ENCODE measurements at places on chromosomes 1 and 21. TPM values are rescaled to one million over a fixed set of nuclear protein-coding genes. Genes with fewer than 3 reads are reported as not detected.

Gene EGLN1
- total RNA-seq, result 26.8 TPM

Gene STIL
- total RNA-seq, result 12.2 TPM

Gene LRRC3
- total RNA-seq, result not detected

DNA sequence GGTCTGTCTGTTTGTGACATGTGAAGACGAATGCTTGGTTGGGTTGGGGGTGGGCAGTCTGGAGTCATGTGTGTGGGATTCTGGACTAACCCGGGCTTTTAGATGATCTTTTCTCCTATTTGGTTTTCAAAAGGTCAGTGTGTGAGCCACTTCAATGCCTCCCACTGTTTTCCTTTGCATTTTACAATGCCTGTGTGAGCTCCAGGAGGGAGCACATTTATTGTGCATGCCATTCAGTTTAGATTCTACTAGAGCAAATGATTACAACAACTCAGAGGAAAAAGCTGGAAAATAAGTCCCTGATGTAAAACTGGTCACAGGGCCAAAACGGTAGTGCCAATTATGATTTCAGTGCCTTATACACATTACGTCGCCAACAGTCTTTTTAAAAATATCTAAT, 90.9 kb downstream of the LYPLAL1 start:
- H3K27ac ChIP-seq, result no peak overlapping the region
- no peaks in the 10 kb centered on the region for H3K36me3 ChIP-seq
- H3K4me3 ChIP-seq, result no peak overlapping the region
- DNase-seq, result no peak
- H3K4me1 ChIP-seq, result no peaks in the 10 kb centered on the region

GRCh38 chr21:30468900-30469714, 11.1 kb downstream of the KRTAP19-1 start:
- no peaks in the 10 kb centered on the region for H3K36me3 ChIP-seq
- no peaks in the 10 kb centered on the region for H3K4me1 ChIP-seq
- no peak overlapping the region for H3K4me3 ChIP-seq
- H3K27me3 ChIP-seq, result no peaks in the 10 kb centered on the region
- H3K27ac ChIP-seq, result no peak overlapping the region

DNA sequence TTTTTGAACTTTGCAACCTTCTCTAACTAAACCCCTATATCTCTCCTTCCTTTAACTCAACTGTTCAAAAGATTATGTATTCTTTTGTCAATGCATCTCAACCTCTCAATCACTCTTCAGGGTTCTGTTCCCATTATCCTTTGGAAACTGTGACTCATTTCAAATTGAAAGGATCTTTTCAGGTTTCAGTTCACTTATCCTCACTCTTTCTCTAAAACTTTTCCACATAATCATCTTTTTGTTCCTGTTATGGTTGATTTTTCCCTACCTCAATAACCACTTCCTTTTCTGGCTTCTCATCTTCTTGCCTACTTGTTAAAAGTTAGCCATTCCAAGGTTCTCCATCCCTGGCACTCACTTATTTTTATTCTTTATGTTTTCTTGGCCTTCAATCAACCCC, 56.2 kb upstream of the NUF2 start:
- no peaks in the 10 kb centered on the region for H3K27me3 ChIP-seq
- no peak for DNase-seq
- H3K36me3 ChIP-seq, result no peaks in the 10 kb centered on the region
- no peak overlapping the region for H3K27ac ChIP-seq

DNA sequence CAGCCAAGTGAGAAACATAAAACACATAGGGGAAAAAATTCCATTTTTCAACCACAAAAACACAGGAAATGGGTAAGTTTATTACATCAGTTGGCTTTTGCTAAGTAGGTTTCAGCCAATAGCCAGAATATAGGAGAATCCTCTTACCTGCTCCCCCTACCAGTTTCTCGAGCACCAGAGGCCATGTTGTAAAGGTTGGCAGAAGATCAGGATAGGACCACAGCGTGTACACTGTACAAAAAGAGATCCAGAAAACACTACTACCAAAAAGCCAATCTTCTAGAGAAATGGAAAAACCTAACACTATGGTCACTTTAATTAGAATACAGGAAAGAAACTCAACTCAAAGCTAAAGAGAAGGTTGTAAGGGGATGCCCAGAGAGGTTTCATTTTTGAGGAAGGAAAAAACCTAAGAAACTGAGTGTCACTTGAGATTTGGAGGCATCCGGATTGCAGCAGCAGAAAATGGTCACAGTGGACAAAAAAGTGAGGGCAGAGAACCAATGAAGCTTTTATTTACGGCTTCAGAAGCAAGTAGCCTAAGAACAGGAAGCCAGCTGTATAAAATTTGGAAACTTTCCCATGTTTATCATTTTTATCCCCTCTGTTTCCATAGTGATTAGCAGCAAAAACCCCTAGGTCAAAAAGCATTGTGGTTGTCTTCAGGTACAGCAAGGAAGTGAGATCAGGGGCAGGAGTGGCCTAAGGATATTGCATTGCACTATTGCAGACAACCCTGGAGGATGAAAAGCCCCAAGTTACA, 2.9 kb downstream of the EIF2D start:
- peaks cover 15% of the 10 kb centered on the region for H3K4me1 ChIP-seq
- H3K27me3 ChIP-seq, result no peaks in the 10 kb centered on the region
- no peak for DNase-seq

- DNase-seq, result no peak
- H3K27me3 ChIP-seq, result peaks cover 12% of the 10 kb centered on the region
- H3K27ac ChIP-seq, result no peak overlapping the region
These were observed 5.5 kb downstream of the LAPTM5 start for GRCh38 chr1:30751830-30752650.

- peaks cover 4% of the 10 kb centered on the region for H3K27me3 ChIP-seq
- no peak overlapping the region for H3K27ac ChIP-seq
- no peak overlapping the region for H3K4me3 ChIP-seq
- no peaks in the 10 kb centered on the region for H3K36me3 ChIP-seq
- DNase-seq, result no peak
- no peaks in the 10 kb centered on the region for H3K4me1 ChIP-seq
These were observed 55.2 kb upstream of the C1orf174 start for GRCh38 chr1:3955196-3955772.

All from HFFc6 (cell line).